T-helper 9 cell (primary cell): ENCODE measurements at places on chromosomes 6 and 20.

- peak; percentile 5 for DNase-seq
Observed at GRCh38 chr20:38725148-38725901, 1.0 kb downstream of the SLC32A1 start.

DNA sequence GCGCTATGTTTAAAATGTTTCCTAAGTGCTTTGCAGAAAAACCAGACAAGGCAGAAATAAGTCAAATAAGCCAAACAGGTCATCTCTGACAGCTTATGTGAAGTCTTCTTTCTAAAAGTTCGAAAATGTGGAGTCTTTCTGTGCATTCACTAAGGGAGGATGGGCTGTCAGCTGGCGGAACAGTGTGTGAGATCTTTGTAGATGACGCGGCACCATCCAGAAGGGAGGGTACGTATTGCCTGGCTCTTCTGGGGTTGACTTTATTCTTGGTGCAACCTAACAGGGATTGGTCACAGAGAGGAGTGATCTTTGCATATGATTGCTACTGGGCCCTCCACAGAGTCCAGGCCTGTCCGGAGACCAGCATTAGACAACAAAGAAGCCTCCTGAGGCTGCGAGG lies 114.5 kb upstream of the EDN1 start:
- no peak for DNase-seq

- DNase-seq, result no peak
Observed at GRCh38 chr20:24816907-24817306, 132.2 kb upstream of the CST7 start.

DNA sequence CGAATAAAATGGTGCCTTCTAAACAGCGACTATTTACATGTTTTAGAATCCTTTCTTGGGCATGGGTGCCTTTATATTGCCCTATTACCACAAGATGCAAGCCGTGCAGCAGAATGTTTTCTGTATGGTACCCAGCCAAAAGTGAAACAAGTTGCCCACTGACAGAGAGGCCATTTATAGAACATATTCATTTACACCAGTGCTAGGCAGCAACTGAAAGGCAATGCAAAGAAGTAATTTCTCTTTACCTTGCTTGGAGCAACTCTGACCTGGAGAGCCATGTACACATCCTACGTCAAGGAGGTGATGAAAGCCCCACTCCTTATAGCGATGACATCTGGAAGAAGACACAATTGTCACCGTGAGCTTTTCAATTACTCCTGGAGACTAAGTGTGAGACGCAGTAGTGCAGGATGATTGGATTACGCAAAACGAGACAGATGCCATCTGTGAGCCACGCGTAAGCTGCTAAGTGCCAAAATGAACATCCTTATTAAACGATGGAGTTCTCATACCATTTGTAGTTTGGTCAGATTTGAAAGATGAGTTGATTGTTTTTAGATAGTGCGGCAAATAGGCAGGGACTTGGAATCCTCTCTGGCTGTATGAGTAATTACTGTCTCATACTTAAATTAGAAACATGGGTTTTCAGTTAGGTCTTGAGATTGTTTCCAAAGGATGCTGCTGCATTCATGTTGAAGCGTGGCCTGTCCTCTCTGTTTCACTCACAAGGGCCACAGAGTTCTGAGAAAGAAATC lies at the start of gene TMEM244:
Gene TMEM244, minus strand, starts transcription at position 408 of the 758 bp plus-strand sequence. Its CDS starts 127 bp downstream, at position 281.
- no peak for DNase-seq

DNA sequence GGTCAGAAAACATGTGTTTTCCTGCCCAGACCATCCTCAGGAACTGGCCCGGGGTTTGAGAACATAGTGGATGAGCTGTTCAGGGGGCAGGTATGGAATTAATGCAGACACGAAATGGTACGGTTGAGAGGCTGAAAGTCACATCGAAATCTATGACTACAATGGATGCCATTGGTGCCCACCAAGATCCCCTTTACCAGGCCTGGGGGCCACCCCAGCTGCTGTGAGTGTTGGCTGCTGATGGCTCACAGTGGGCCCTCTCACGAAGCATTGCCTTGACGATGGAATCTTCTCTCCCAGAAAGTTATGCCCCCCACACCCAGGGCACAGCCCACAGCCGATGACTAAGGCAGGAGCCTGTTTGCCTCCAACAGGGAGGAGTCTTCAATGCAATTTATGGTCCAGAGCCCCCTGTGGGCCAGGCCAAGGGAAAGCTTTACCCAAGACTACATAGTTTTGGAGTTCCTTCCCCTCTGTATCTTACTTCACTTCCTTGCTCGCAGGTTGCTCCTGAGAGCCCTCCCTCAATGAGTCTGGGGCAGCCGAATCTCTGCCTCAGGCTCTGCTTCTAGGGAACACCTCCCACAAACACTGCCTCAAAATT lies 92.6 kb downstream of the BFSP1 start:
- DNase-seq, result no peak
